Hematopoietic multipotent progenitor cell treated with erythropoietin and hydrocortisone succinate and interleukin-3 and kit ligand, for 6 days (in vitro differentiated cells): ENCODE measurements at places on chromosomes 1 and 21.

DNA sequence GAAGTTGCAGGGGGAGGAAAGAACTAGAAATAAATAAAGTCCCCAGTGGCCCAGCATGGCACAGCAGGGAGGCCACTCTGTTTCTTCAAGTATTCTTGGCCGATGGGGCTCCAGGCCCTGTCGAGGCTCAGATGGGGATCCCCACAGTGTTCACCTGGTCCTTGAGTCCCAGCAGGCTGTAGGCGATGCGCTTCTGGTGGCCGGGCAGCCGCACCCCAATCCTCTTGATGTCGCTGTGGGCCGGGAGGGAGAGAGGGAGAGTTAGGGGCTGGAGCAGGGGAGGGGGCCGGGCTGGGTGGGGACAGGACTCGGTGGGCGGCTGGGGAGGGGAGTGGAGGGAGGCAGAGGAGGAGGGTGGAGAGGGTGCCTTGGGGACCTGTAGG, 30.8 kb downstream of the EPHA2 start:
- DNase-seq: no peak

DNA sequence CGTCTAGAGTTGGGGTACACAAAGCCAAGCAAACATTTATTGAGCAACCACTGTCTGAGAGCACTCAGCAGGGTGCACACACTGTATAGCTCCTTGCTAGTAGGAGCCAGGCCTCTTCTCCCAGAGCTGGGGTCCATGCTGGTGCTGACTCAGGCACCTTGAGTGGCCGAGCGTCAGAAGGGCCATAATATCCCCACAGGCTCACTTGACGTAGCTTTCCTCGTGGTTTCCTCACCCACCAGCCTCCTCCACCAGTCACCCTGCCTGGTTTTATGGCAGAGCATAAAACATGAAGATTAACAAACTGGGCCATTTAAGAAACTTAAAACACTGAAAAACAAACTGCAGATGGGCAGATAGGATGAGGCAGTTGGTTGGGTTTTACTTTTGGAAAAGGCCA, 361.5 kb downstream of the HHAT start:
- no peak for DNase-seq

- no peak for DNase-seq
Measured at GRCh38 chr1:42038261-42038660, 114.9 kb upstream of the GUCA2B start.

GRCh38 chr1:163745204-163745603, 423.4 kb downstream of the NUF2 start:
- no peak for DNase-seq

DNA sequence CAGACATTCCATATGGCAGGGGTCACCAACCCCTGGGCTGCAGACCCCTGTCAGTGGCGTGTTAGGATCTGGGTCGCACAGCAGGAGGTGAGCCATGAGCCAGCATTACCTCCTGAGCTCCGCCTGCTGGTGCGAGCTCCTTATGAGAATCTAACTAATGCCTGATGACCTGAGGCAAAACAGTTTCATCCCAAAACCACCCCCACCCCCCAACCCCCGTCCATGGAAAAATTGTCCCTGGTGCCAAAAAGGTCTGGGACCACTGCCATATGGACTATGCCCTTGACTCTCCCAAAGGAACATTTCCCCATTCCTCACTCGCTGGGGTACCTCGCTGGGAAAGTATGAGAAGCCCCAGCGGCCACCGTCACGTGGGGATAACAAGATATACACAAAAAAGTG, 6.4 kb upstream of the CPT2 start:
- no peak for DNase-seq

- DNase-seq: no peak
Measured at GRCh38 chr1:77762072-77762476, 2.4 kb upstream of the USP33 start.

DNA sequence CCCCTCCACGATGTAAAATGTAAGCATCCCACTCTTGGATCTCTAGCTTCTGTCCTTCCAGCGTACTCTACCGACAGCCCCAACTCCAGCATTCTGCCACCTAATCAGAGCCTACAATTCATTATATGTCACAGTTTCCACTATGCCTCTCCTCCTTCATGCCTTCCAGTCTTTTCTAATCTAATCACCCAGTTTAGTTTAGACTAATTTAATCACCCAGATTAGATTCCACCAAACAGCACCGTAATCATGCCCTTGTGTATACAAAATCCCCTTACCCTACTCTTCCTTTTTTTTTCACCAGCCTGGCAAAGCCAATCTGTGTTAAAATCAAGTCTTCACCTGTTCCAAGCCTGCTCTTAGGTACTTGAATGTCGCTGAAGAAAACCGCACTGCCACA, 49.8 kb upstream of the KANK4 start:
- DNase-seq: no peak

GRCh38 chr1:244049162-244050013, 1.7 kb upstream of the ZBTB18 start:
- peak; percentile 46 for DNase-seq

DNA sequence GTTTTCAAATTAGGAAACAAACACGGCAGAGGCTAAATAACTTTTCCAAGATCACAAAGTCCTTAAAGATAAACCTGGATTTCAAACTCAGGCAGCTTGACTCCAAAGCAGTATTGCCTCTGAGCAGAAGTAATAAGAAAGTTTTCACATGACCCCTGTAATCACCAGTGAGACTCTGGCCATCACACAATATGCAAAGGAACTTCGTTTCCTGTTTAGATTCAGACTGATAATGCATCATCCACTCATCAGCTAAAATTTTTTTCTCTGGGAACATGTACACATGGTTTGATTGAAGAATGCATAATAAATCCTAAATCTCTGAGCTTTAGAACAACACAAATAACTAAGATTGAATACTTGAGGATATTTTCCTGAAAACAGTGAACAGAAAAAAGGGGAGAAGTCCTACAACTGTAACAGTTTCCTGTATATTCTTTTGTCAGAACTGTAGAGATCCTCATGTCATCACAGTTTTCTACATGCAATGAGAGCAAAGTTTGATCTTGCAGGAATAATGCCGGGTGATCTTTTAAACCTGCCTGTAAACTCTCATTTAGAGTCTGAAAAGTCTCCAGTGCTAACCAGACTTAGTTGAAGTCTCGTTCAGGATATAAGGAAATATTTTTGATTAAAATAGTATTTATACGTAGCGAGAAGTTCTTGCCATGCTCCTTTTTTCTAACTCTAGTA, 225.3 kb downstream of the SPATA17 start:
- DNase-seq: no peak

DNA sequence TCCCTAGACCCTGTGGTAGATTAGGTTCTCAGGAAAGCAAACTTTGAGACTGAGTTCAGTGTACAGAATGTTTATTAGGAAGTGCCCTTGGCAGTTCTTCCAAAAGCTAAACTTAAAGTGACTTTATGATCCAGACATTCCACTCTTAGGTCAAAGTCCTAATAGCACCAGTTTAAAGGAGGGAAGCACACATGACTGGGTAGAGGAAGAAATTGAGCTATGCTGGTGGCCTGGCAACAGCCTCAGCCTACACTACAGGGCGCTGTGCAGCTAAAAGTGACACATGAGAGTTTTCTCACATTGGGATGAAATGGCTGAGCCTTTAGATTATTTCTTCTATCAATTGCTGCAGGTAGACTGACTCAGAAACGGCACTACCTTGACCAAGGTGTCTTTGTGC, 280.4 kb downstream of the BRINP2 start:
- DNase-seq: no peak

- DNase-seq: no peak
Measured at GRCh38 chr1:169012416-169012815, 94.1 kb upstream of the ATP1B1 start.

DNA sequence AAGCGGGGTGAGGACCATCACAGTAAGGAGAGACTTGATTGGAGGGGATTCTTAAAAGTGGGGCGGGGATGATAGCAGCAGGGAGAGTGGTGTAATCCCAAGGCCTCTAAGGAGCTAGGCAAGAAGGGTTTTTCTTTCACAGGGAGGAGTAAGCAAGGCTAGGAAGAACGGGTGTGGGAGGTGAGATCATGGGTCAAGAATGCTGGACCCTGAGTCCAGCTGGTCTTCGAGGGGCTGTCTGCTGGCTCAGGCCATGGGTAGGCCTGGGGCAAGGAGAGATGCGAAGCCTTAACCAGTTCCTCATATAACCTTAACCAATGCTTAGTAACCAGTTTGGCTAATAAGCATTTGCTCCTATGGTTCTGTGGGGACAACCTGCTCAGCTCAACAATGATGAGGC, 599.1 kb downstream of the NPHP4 start:
- DNase-seq: no peak

GRCh38 chr1:199448646-199449045, 578.9 kb upstream of the NR5A2 start:
- no peak for DNase-seq

- DNase-seq: peak; percentile 32
Measured at GRCh38 chr1:108053270-108054013, 88.5 kb upstream of the VAV3 start.

DNA sequence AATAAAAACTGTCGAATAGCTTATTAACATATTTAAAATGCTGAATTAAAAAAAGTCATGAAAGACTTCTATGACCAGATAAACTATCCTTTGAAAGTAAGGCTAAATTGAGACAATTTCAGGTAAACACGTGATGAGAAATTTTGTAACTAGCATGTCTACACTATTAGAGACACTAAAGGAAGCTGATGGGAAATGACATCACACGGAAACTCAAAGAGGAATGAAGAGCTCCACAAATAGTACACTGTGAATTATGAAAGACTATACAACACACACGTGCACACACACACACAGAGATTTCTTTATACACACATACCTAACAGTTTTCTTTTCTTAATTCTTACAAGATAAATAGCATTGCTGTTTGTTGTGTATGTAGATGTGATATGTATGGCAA, 70.9 kb upstream of the PLA2G4A start:
- DNase-seq: no peak

GRCh38 chr1:109198745-109199144, 15.0 kb upstream of the SARS1 start:
- no peak for DNase-seq

DNA sequence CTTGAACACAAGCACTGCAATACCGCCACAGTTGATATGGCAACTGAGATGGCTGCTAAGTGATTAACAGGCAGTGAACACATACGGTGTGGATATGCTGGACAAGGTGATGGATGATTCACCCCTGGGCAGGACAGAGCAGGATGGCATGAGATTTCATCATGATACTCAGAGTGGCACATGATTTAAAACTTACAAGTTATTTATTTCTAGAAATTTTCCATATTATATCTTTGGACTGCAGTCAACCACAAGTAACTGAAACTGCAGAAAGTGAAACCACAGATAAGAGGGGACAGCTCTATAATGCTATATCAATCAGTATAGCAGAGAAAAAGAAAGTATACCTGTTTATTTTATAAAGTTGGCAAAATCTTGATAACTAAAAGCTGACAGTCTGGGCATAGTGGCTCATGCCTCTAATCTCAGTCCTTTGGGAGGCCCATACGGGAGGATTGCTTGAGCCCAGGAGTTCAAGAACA, 47.9 kb downstream of the PHACTR4 start:
- peak; percentile 94 for DNase-seq

GRCh38 chr1:198876371-198876871, 237.6 kb downstream of the PTPRC start:
- DNase-seq: no peak

- DNase-seq: peak; percentile 63
Measured at GRCh38 chr1:234598974-234599616, 10.9 kb downstream of the IRF2BP2 start.

DNA sequence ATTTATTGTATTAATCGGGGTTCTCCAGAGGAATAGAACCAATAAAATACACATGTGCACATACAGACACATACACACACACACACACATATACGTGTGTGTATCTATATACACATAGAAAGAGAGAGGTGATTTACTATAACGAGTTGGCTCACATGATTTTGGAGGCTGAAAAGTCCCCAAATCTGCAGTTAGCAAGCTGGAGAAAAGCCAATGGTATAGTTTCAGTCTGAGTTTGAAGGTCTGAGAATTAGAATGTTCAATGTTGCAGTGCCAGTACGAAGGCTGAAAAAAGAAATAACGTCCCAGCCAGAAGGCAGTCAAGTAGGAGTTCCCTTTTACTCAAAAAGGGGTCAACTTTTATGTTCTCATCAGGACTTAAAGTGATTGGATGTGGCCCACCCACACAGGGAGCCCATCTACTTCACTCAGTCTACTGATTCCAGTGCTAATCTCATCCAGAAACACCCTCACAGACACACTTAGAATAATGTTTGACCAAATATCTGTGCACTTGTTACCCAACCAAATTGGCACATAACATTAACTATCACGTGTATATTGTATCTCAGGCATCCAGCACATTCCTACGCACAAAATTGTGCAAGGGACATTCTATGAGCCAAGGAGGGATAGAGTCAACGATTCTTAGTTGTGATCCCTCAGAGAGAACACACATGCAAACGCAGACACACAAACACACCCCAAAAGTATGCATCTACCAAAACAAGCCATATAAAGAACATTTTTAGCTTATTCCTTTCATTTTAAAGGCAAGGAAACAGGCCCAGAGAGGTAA, 195.5 kb upstream of the DUSP10 start:
- DNase-seq: no peak

- DNase-seq: peak; percentile 30
Measured at GRCh38 chr1:21775985-21776562, 6.9 kb downstream of the USP48 start.

DNA sequence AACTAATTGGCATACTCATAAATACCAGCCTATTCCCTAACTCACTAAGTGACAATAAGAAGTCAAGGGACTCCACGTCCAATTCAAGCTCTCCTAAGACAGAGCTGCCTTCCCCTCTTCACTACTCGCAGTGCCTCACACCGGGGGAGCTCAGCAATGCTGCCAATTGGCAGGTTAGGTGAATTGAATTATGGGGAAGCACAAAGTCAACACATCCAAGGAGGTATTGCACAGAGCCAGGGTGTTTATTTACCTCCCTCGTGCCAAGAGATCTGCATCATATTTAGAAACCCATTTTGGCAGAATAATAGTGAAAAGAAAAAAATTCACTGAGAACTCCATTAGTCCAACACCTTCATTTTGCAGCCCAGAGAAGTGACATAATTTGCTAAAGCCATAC, 20.4 kb upstream of the TNR start:
- DNase-seq: no peak

DNA sequence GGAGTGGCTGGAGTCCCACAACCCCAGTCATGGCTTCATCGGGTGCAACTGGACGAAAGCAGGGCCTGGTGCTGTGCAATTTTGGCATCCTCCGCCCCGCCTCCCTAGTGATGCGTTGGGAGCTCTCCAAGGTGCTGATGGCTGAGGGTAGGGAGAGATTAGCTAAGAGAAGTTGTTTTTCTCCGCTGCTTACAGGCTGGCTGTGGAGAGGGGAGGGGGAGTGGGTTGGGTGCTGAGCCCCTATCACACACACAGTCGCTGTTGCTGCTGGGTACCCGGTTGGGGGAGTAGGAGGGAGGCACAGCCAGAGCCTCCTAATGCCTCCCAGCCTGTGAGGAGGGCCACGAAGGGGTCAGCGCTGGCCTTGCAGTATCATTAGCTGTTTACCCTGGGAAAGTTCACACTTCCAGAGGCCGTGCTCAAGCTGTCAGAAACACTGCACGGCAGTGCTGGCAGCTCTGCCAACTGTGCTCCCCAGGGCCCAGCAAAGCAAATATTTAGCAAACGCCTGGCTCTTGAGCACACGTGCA, 110.0 kb downstream of the GRIK3 start:
- DNase-seq: peak; percentile 80

- DNase-seq: no peak
Measured at GRCh38 chr1:186429017-186429416, 31.9 kb downstream of the PDC start.
